ENCODE measurements at places on chromosomes 2 and 18.

DNA sequence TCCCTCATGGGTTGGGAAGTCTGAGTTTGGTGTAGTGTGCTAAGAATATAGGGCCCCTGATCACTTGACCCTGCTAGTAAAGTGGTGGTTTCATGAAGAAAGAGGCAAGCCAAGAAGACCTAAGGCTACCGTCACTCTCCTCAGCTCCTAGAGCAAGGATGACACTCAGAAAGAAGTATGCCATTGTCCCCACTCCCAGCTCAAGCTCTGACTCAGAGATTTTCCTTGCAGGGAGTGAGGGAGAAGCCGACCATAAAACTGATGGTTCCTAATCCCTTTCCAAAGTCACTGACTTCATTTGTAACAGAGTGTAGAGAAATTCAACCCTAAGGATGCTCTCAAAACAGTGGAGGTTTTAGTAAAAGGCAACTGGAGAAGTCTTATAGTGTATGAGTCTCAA lies 80.9 kb downstream of the ICA1L start:
- no peak for DNase-seq

DNA sequence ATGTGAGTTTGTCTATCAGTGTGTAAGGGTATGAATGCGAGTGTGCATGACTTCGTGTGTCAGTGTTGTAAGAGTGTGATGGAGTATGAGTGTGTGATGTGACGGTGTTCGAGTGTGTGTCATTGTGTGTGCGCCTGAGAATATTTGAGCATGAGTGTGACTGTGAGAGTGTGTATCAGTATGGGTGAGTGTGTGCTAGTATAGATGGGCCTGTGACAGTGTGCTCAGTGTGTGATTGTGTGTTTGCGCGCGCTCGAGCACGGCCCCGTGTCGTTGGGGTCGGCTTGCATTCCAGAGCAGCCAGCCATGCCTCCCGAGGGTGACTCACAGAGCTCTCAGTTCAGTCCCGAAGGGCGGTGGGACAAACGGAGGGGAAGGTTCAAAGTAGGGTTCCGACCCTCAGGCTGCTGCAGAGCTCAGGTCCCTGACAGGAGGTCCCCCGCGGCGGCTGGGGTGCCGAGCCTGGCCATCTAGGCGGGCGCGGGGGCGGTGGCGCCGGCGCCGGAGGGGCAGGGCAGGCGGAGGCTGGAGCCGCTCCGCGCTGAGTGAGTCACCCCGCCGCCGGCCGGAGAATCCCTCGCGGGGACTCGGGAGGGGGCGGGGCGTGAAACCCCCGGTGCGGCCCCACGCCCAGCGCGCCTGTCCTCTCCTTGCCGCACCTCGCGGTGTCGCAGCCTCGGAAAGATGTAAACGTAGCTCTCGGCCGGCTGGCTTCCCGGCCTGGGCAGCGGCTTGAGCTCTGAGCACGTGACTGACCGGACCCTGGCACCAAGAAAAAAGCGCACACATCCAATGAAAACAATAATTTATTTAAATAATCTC lies 3.8 kb downstream of the DLX2 start:
- DNase-seq, result no peak

DNA sequence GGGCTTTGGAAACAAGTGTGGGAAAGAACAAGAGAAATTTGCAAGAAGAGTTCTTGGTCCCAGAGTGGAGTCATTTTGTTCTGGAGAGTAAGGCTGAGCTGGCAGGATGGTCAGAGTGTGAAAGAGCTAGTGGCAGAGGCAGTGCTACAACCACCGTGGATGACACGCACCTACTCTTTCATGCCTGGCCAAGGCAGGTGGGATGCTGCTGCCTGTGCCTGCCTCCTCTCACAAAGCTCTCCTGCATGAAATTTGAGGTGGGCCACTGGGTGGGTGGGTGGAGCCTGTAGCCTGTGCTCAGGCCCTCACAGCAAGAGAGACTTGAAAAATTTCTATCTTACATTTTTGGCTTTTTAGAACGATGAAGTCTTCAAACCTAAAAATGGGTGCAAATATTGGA lies 9.4 kb upstream of the INO80C start:
- no peak for DNase-seq

DNA sequence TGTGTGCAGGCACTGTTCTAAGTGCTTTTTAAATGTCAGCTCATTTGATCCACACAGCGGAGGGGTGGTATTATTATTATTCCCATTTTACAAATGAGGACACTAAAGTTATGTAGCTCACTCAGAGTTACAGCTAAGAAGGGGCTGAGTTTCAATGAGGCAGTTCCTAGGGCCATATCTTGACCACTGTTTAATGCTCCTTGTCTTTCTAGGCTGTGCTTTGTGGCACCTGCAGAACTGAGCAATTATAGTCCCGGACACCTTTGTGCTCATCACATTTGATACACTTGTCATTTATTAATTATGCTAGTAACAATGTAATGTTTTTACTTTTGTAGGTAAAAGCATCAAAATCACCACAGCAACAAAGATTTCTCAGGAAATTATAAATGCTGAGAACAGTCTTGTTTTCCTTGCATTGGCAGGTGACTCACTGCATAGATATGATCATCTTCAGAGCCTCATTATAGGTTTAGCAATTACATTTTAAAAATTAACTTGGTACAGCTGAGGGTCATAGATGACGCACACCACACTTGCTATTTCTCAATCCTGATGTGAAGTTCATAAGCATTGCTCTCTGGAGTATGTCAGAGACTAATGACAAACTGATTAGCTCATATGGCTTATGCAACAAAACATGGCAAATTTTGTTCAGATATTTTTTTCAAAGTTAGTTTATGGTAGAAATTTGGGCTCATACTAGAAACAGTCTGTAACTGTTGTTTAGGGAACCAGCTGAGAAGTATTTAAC lies 366.8 kb downstream of the TGIF1 start:
- no peak for DNase-seq

DNA sequence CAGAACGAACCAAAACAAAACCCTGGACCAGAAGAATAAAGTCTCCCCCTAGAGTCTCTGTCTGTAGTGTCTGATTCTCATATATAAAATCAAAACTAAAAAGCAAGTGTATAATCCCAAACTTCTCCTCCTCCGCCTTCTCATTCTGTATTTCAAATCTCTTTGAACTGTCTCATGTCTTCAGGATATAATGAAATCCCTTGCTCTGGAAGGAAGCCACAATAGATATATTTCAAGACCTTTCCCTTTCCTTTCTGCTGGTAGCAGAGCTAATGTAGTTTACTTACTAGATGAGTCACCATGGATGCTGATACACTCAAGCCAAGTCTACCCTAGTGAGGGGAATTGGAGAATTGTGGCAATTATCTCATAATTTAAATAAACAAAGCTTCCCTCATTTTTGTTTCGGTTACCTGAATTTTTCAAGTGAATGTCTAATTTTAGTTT lies 33.5 kb upstream of the CCDC93 start:
- no peak for DNase-seq

GRCh38 chr18:10476338-10476791 lies 21.9 kb downstream of the APCDD1 start:
- peak; percentile 70 for DNase-seq

DNA sequence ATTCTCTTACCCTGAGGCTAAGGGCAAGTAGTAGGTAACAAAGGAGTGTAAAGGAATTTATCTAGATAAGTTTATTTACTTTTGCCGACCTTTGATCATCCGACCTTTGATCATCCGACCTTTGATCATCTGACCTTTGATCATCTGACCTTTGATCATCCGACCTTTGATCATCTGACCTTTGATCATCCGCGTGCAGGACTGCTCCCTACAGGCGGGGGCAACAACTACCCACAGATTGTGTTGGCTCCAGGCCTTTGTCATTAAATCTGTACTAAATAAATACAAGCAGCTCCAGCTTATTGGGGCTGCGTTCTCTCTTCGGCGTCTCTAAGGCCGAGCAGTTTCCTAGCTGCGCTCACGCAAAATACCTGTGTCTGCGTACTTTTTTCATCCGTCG lies 56.6 kb downstream of the ZNF638 start:
- no peak for DNase-seq

DNA sequence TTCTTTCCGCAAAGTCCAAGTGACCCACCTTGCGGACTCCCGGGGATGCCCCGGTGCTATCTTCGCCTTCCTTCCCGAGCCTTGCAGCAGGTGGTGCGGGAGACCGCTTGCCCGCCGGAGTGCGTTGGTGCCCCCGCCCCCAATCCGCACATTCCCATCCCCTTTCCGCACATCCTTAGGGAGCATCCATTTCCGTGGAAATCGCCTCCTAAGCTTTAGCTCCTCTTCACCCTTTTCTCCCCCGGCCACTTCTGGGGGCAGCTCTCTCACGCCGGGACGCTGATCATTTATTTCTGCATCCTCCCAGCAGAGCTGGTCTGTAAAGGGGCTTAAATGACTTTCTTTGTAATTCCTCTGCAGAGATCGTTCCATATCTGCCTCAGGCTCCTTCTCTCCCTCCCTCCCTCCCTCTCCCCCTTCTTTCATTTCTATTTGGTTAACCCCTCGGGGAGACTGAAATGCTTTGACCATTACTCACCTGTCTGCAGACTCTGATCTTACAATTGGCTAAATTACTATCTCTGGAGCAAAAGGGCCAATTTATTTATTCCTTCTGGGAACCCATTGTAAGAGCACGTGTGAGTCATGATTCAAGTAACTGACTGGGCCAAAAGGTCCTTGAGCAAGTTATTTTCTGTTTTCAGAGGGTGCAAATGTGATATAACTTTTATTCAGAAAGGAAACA lies 1.3 kb upstream of the LYPD1 start:
- no peak for DNase-seq

DNA sequence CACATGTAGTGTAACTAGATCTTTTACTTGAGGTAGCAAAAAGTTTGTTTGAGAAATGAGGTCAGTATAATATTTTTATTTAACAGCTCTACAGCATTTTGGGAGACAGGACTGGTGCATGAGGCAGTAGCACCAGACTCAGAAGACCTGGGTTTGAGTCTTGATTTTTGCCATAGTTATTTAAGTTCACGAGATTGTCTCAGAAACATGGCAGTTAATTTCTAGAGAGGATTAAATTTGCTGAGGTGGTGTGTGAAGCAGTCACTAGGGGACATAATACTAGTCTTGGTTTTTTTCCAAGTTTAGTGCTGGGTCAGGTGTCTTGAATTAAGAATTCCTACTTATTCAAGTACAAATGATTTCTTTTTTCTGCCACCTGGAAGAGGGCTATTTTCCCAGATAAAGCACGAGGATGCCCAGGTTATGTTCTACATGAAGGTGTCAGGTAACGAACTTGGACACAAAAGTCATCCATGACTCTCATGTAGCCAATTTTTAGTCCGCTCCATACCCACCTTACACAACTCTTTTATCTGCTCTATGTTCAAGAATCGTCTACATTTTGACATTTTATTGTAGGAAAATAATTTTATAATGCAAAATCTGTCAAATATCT lies 1.4 kb downstream of the MARCHF7 start:
- DNase-seq, result no peak

- no peak for DNase-seq
Measured at GRCh38 chr2:173884025-173884802, 81.0 kb downstream of the SP3 start.

GRCh38 chr2:1489486-1489885 lies 76.2 kb downstream of the TPO start:
- DNase-seq, result no peak

GRCh38 chr18:28995319-28995718 lies 818.4 kb upstream of the CDH2 start:
- DNase-seq, result no peak

DNA sequence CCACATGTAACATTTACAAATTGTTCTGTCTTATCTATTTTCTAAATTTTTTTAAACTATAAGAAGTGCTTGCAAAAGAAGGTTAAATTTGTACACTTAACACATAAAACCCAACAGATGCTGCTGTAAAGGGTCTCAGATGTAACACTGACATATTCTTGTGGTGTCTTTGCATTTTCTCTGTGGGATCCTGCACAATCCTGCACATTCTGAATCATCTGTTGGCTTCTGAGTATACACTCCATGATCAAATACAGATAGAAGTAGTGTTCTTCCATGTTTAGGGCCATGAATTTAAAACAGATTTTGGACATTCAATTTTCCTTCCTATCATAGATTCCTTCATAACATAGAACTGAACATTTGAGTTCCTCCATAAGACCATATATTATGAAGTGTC lies 89.0 kb downstream of the SPRED2 start:
- DNase-seq, result no peak

DNA sequence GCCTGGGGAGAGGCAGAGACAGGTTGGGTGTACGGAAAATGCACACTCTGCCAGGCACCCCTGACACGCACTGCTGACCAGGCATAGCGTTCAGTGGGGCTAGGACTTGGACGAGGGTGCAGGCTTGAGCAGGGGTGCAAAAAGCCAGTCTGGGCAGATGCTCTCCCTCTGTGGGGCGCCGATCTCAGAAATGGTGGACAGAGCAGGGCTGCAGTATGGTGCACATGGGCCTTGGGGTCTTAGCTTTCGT lies 1.0 kb upstream of the ARHGEF4 start:
- DNase-seq, result no peak

GRCh38 chr2:41963661-41964525 lies 83.9 kb upstream of the PKDCC start:
- DNase-seq, result peak; percentile 69

DNA sequence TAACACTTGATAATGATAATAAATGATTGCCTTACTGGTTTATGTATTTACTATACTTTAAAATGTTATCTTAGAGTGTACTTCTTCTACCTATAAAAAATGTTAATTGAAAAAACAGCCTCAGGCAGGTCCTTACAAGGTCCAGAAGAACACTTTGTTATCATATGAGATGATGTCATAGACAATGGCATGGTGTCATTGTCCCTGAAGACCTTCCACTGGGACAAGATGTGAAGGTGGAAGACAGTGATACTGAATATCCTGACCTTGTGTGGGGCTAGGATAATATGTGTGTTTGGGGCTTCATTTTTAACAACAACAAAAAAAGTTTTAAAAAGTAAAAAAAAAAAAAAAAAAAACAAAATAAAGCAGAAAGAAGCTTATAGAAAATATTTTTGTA lies 342.2 kb upstream of the KYNU start:
- DNase-seq, result no peak

GRCh38 chr18:5909125-5909524 lies 13.8 kb upstream of the TMEM200C start:
- DNase-seq, result no peak

DNA sequence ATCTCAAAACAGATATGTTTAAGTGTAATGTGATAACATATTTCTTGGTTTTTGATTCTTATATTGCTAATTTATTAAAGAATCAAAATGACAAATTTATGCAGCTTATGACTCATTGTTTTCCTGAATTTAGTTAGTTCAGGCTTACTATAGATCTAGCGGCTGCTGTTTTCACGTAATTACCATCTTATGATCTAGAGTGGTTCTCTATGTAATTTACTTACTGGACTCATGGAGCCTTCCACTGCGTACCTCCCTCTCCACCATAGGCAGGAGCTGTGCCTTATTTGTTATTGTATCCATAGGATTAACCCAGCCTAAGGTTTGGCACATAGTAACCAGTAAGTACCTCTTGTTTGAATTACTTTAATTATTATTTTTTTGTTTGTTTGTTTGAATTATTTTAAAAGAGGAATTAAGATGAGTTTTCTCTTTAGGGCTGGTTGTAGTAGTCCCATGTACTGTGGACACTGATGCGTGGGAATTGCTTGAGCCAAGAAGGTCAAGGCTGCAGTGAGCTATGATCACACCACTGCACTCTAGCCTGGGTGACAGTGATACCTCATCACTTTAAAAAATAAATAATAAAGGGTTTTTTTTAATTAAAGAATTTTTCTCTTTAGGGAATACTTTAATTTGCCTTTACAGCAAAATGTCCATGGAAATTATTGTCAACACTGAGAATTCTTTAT lies 165.5 kb downstream of the PHLPP1 start:
- no peak for DNase-seq

Measured in urinary bladder (tissue), 4 donors.